ENCODE measurements at places on chromosomes 4 and X. TPM values are rescaled to one million over a fixed set of nuclear protein-coding genes. Genes with fewer than 3 reads are reported as not detected.
A peak's percentile ranks its signal among the peaks of the same experiment; 100 is the strongest.

- no peaks in the 10 kb centered on the region for H3K36me3 ChIP-seq
- no peaks in the 10 kb centered on the region for H3K27me3 ChIP-seq
- H3K4me3 ChIP-seq, result no peak overlapping the region
- no peak for DNase-seq
- H3K4me1 ChIP-seq, result no peaks in the 10 kb centered on the region
Measured at GRCh38 chrX:67614423-67614822, 70.6 kb downstream of the AR start.

The TEX11 gene
- total RNA-seq, result 0.77 TPM

GRCh38 chr4:173835903-173836302 is 305.9 kb upstream of the HAND2 start:
- no peak overlapping the region for H3K4me3 ChIP-seq
- H3K36me3 ChIP-seq, result no peaks in the 10 kb centered on the region
- no peak for DNase-seq
- H3K27ac ChIP-seq, result no peak overlapping the region
- H3K27me3 ChIP-seq, result no peaks in the 10 kb centered on the region

The CENPU gene
- 6.0 TPM for total RNA-seq

GRCh38 chrX:65034668-65035445 is 58.6 kb upstream of the ZC4H2 start:
- no peaks in the 10 kb centered on the region for H3K27me3 ChIP-seq
- H3K27ac ChIP-seq, result peak within 1 kb of the TSS; percentile 85

DNA sequence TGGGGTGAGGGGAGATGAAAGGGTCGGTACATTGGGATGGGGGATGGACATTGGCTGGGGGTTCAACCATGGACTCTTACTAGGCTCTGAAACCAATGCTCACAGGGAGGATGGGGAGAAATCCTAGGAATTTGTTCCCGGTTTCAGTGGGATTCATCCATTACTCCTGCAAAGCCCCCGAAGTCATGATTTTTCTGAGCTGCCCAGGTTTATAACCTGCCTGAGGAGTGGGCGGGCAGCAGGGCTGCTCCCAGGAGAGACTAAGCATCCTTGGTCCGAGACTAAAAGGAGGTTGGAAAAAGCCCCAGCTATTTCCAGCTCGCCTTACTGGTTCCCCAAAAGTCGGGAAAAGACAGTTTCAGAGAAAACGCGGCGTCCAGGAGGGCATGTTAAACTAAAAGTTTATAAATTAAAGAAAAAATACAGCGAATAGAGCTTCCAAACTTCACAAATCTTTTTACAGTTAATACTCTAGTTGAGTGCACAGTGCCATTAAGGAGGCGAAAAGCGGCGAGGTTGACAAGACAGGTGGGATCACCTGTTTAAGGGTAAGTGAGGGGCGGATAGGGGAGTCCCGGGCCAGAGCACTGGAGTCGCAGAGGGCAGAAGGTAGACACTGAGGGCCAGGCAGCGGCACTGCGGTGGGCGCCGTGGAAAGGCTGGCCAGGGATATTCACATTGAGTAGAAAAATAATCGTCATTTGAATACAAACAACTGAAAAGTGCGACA is 3.7 kb downstream of the NKX3-2 start:
- H3K27me3 ChIP-seq, result peaks cover 91% of the 10 kb centered on the region
- H3K27ac ChIP-seq, result no peak overlapping the region
- no peaks in the 10 kb centered on the region for H3K36me3 ChIP-seq
- no peak for DNase-seq
- H3K4me1 ChIP-seq, result peaks cover 35% of the 10 kb centered on the region

The ABCD1 gene
- total RNA-seq, result 18.7 TPM

- no peaks in the 10 kb centered on the region for H3K27me3 ChIP-seq
- H3K27ac ChIP-seq, result no peak overlapping the region
- H3K36me3 ChIP-seq, result no peaks in the 10 kb centered on the region
- no peak for DNase-seq
Measured at GRCh38 chr4:81960961-81961360, 412.8 kb downstream of the HNRNPD start.

GRCh38 chrX:12693754-12694153 is 97.5 kb upstream of the PRPS2 start:
- no peak overlapping the region for H3K4me3 ChIP-seq
- no peaks in the 10 kb centered on the region for H3K36me3 ChIP-seq
- H3K27ac ChIP-seq, result no peak overlapping the region
- DNase-seq, result no peak
- H3K4me1 ChIP-seq, result no peaks in the 10 kb centered on the region
